Activated CD4-positive, alpha-beta T cell treated with anti-CD3 and anti-CD28 coated beads, Interleukin-2, amount 50 U/mL, for 4 hours (primary cell): ENCODE measurements at places on chromosomes 5 and 9.

- no peak for DNase-seq
Measured at GRCh38 chr9:88498880-88499279, 36.1 kb upstream of the NXNL2 start.

DNA sequence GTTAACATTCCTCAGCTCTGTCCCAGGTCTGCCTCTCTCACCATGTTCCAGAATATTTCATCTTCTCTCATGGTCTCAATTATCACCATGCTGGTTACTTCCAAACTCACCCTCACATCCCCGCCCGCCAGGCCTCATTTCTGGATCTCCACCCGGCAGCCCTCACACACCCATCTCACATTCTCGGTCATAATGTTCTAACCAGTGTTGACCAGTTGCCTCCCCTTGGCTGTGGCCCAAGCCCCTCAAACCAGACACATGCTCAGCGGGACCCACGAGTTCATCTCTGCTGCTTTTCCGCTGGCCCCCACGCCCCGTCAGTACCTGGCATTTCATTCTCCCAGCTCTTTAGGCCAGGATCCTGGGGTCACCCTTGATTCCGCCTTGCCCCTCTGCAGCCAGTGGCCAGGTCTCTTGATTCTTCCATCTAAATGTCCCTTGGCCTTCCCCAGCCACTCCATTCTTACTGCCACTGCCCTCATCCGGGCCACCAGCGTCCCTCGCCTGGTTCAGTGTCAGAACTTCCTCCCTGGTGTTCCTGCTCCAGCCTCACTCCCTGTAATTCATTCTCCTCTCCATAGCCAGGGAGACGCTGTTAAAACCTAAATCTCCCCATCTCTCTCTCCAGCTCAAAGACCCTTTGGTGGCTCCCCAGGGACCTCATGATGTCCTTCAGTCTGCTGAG is 141.7 kb downstream of the MVB12B start:
- DNase-seq, result no peak

GRCh38 chr5:16033187-16033925 is 146.2 kb downstream of the MARCHF11 start:
- DNase-seq, result no peak

GRCh38 chr9:115232181-115232774 is 114.3 kb upstream of the TNC start:
- DNase-seq, result no peak

DNA sequence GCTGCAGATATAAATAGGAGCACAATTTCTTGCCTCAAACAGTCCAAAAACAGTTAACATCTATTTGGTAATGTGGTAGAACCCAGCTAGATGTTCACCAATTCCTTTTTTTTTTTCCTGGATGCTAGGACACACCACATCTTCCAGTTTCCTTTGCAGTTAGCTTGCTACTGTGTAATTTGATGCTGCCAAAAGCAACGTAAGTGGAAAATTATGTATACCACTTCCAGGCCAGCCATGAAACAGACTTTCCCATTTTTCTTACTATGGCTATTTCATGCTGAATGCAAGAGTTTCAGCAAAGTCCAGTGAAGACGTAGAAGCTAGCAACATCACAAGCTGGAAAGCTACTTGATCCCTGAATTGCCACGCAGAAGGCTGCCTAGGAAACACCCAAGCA is 667.2 kb downstream of the TLE1 start:
- DNase-seq, result no peak

- DNase-seq, result no peak
Measured at GRCh38 chr9:8769153-8769552, 969.6 kb upstream of the DMAC1 start.

DNA sequence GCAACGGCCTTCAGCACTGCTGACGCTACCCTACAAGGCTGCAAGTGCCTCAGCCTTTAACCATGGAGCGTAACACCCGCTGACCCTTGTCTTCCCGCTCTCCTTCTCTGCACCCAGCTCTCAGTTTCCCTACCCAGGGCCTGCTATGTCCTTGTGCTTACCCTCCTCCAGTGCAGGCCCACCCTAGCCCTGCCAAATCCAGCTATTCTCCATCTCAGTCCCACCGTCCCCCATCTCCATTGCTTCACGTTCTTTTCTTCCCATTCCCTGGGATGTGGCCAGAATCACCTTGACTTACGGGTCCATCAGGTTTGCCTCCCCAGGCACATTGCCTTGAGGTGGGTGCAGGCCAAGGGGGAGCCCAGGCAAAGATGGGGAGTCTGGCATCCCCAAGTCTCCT is 91.2 kb downstream of the PAX5 start:
- no peak for DNase-seq

DNA sequence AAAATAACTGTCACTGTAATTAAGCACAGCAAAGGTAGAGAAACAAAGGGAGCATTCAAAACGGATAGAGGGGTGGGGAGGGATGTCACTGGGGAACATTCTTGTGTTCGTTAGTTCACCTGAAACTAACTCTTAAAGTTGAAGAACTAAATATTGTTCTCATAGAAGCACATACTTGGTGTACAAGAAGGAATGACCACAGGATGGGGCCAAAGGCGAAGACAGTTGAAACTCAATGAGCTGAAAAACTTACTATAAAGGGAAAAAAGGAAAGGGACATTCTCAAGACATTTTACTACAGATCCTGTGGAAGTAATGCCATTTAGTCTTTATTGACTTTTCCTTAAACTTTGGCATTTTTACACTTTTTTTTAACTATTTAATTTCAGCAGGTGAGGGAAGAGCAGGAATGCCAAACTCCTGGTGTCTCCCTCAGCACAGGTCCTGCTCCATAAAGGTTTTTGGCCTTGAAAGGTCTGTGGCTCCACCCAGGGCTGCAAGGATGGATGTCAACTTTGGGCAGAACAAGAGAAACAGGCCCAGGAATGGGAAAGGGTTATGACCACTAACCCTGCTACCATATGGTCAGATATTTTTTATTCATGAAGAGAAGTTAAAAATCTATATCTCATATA is 197.6 kb upstream of the RASA1 start:
- no peak for DNase-seq

GRCh38 chr9:105065098-105066088 is 137.4 kb upstream of the ABCA1 start:
- DNase-seq, result no peak

- DNase-seq, result no peak
Measured at GRCh38 chr9:77063645-77064285, 44.3 kb downstream of the FOXB2 start.

GRCh38 chr5:168097876-168098653 is 193.4 kb upstream of the WWC1 start:
- DNase-seq, result no peak

- no peak for DNase-seq
Measured at GRCh38 chr5:85647349-85648127, 970.2 kb upstream of the COX7C start.

- no peak for DNase-seq
Measured at GRCh38 chr5:166758151-166758550, 1533.3 kb upstream of the WWC1 start.

DNA sequence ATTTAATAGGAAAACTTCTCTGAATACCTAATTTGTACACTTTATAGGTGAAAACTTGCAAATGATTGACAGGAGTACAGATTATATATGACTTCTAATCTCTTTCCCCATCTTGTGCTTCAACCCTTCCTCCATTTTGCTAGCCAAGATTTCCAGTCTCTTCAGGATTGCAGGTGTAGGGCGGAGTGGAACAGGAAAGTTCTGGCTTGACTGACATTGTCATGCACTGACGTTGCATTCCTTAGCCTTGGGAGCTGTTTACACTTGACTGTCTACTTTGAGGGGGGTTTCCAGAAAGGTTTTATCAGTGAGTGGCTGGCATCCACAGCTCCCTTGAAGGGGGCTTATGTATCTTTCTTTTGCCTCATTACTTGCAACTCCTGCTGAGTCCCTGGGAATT is 34.1 kb upstream of the GRIA1 start:
- DNase-seq, result no peak

DNA sequence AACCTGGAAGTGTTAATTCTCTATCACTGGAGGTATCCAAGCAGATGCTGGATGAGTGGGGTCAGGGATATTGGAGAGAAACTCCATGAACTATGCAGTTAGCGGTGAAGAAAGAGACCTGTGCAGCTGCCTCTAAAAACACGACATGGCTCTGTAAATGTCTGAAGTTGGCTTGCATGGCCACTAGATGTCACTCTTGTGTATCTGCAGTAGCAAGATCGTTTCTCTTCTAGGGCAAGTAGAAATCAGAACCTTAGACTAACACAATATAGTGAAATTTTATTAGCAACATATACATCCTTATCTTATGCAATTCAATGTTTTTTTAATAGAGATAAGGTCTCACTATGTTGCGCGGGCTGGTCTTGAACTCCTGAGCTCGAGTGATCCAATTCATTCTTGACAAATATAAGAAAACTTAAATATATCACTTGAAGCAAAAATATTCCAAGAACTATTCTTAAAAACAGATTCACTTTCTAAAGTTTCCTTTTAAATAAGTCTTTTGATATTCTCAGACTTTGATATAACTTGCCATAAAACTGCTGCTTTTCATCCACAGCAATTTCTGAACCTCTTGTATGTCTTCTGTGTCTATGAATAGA is 2.9 kb downstream of the OR2S2 start:
- peak; percentile 38 for DNase-seq

GRCh38 chr9:35675732-35676392 is 2.1 kb downstream of the CA9 start:
- no peak for DNase-seq

- DNase-seq, result no peak
Measured at GRCh38 chr9:35070823-35071813, 1.3 kb downstream of the VCP start.

- no peak for DNase-seq
Measured at GRCh38 chr9:6584881-6585597, 60.5 kb downstream of the GLDC start.

DNA sequence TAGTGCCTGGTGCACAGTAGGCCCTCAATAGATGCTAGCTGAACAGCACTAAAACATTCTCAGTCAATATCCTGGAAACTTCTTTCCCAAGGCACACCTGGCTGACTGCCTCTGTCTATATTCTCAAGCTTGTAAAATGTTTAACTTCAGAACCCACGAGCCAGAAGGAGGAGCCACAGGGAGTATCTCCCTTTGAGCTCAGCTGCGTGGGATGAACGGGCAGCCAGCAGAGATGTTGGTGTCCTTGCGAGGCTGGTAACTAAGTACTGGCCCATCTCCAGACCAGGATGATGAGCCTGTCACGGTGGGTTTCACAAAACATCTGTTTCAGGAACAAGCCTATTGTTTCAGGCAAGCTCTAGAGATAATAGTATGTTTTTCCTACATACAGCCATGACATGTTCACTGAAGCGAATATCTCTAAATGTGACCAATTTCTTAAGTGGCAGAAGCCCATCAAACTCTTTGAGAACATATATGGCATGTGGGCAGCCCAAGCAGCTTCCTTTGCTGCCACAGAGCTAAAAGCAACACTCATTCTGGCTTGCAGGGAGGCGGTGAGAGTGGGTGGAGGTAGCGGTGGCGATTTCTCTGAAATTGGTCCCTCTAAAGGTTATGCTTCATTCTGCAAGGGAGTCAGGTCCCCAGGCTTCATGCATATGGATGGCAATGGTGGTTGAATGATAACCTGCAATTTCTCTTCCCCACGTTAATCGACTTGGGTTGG is 206.2 kb downstream of the TTLL11 start:
- no peak for DNase-seq

DNA sequence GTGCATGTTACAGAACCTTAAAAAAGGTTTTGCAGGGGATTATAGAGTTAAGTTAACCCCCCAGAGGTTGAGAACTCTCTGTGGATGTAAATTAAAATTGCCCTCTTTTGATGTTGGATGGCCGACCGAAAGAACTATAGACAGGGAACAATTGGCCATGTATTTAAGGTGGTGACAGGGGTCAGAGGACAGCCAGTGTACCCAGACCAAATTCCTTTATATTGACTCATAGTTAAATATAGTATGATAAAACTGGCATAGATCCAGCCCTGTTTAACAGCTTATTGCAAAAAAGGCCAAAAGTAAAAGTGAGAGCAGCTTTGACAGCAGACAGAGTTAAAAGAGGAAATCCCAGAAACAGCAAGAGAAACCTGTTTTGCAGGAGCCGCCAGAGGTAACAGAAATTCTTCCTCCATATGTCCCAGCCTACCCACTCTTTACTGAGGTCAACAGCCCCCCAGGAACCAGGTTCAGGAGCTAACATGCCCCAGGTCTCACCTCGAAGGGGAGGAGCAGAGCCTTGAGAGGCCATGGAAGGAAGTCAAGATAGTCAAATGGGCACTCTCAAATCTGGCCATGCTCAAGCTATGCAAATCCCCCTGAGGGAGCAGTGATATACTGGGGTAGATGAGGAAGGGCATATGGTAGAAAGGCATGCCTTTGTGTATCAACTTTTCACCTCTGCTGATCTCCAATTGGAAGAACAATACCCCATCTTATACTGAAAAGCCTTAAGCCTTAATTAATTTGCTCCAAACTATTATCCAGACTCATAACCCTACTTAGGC is 156.4 kb upstream of the COX7C start:
- no peak for DNase-seq

DNA sequence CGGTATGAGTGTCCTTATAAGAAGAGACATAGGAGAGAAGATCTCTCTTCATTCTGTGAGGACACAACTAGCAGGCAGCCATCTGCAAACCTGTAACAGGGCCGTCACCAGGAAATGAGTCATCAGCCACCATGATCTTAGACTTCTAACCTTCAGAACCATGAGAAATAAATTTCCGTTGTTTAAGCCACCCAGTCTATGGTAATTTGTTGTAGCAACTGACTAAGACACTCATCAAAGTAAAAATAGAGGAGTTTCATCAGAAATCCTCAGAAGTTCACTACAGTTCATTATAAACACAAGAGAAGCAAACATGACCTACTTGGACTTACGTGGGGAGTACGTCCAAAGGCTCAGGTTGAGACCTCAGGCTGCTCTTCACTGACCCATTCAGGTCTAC is 357.7 kb downstream of the SEMA5A start:
- no peak for DNase-seq
